ENCODE measurements at places on chromosomes 1 and 21.

GRCh38 chr1:158095737-158096335, 84.9 kb upstream of the CD1D start:
- DNase-seq: peak; percentile 27

DNA sequence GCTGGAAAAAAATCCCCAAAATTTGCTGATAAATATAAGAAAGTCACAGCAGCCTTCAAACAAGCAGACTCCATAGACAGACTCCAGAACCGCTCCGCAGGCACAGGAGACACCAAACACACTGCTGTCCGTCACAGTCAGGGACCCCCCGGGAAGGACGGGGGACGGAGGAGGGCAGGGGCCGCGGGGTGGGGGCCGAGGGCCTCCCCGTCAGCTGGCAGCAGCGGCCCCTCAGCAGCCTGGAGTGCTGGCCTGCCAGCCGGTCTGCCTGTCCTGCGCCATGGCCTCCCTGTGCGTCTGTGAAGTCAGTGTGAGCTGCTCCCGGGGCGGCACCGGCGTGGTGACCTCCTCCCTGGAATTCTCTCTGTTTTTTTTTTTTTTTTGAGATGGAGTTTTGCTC, 10.1 kb upstream of the C1orf159 start:
- no peak for DNase-seq

GRCh38 chr1:160459056-160459455, 58.7 kb downstream of the VANGL2 start:
- DNase-seq: no peak

DNA sequence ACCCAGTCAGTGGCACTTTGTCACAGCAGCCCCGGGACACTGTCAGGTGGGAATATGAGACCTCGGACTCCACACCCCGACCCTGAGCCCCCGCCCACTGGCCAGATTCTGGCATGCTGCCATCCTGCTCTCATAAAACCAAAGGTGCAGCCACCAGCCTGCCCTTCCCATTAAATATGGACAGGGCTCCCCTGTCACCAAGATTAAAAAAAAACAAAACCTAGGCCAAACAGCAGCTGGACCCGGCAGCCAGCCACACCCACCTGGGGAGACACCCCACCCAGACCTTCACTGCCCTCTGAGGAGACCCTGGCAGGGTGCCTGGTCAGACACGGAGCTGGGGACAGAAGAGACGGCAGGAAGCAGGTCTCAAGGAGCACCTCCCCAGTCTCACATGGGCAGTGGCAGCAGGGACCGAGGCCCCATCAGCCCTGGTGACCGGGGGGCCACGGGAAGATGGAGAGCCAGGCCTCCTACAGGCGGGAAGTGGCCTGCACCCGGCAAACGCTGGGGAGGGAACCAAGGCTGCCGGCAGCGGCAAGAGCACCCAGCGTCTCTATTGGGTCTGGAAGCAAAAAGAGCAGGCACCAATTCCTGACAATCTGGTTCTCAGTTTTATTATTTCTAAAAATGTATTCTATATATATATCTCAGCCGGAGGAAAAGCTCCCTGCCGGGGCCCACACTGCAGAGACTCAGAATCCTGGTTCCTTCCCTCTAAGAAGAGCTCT, 61.9 kb downstream of the ACOT7 start:
- no peak for DNase-seq

DNA sequence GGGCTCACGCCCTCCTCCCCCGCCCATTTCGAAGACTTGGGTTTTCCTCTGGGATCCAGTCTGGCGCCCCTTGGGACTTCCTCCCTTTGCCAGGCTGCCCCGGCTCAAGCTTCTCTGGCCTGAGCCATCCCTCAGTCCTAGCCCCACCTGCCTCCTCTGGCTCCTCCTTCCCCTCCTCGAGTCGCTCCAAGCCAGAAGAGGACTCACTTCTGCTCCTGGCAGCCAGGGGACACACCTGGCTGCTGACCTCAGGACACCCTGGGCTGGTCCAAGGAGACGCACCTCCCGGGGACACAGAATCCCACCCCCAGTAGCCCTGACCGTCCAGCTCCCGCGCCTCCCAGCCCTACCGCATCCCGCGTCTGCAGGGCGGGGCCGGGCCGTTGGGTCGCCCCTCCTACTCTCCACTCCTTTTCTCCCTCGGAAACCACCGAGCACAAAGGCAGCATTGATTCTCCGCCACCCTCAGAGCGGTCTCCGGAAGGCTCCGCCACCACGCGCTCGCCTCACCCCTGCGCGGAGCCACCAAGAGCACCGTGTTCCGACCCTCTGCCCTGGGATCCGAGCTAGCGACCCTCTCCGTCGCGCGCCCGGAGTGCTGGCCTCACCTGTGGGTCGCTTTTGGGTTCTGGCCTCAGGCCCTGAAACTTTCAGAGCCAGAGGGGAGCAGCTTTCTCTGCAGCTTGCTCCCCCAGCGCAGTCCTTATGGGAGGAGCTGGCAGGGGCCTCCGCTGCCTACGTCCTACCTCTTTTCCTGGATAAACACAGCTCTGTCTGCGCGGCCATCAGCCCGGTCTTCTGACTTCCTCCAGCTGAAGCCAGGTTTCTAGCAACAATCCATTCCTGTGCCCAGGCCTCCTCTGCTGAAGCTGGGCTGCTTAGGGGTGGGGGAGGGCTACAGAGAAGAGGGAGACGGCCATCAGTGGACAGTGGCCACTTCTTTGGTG, at the start of gene C2CD4D:
Gene C2CD4D, minus strand, starts transcription at position 364 of the 947 bp plus-strand sequence. CDS start 831 bp downstream, outside the sequence.
- DNase-seq: no peak

- no peak for DNase-seq
Observed at GRCh38 chr1:229888561-229889001, 178.5 kb upstream of the GALNT2 start.

DNA sequence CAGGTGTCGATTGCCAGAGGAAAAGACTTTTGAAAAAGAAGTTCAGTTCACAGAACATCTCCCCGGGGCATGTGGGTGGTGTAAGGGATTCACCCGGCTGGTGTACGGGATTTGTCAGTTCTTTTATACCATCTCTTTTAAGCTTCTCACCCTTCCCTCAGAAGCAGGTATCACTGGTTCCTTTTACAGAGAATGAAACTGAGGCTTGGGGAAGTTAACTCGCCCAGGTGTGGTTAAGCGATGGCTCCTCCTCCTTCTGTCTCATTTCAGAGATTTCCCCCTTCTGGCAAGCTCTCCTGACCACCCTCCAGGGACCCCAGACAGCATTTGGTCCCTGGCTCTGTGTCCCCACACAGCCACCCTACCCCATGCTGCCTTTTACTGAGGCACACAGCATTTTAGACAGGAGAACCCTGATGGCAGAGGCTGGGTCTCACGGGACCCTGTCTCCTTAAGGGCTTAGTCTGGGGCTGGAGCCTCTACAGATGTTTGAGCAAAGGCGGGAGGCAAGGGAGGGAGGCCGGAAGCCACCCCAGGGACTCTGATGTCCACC, 2.8 kb upstream of the ECE1 start:
- DNase-seq: no peak

DNA sequence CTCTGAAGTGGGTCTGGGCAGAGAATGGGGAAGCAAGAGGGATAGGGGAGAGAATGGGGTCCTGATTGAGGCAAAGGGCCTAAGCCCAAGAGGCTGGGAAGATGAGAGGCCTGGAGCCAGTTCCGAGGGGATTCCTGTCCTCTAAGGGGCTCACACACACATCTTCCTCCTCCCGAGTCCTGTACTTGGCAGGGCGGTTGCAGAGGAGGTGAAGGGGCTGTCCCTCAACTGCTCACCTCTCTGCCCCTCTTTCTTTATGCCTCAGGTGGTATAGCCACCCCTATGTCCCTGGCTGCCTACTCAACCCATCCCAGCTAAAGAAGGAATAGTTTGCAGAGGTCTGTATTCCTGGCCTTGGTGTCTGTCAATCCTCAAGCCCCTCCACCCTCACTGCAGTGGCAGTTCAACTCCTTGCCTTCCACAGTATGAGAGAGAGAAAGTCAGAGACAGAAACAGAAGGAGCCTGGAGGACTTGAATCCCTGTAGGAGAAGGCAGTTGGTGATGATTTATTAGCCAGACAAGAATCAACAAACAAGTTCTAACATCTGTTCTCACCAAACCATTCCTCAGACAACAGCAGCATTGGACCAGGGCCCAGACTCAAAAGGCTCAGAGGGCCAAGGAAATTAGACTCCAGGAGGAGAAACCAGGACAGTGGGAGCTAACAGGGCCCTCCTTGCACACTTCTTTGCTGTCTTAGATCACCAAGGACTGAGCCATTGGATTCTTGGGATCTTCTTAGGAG, 10.7 kb downstream of the SH2D2A start:
- no peak for DNase-seq

DNA sequence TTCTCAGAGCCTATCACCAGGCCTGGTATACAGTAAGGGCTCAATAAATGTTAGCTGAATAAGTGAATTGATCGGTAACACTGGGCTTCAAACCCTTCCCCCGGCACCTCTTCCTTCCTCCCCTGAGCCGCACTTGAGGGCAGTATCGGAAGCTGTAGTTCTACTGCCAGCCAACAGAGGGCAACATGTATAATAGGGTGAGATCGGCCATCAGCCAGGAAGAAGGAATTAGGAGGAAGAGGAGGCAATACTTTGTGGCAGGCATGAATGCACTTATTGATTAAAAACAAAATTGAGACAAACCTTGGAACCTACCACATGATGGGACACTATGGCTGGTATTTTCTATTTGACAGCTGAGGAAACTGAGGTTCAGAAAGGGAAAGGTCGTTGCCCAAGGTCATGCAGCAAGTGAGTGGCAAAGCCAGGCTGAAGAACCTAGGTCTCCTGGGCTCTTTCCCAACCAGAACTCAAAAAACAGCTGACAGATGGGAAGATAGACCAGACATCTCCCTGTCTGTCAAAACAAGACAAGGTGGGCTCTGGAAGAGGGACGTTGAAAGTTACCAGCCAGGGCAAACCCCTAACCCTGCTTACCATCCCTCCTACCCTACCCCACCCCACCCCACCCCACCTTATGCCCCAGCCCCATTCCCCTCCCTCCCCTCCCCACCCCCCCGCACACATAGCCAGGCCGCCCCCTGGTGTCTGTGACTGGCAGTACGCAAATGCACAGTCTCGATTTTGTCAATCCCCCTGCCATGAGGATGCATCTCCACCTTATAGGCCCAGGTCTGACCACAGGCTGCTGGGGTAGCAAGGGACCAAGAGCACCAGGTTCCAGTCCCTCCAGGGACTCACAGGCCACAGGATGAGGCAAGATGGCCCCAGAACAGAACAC, 107.3 kb upstream of the RUNX3 start:
- peak; percentile 13 for DNase-seq

Data from Panc1 (cell line).